Fibroblast of villous mesenchyme (primary cell): ENCODE measurements at places on chromosomes 2 and 18.

DNA sequence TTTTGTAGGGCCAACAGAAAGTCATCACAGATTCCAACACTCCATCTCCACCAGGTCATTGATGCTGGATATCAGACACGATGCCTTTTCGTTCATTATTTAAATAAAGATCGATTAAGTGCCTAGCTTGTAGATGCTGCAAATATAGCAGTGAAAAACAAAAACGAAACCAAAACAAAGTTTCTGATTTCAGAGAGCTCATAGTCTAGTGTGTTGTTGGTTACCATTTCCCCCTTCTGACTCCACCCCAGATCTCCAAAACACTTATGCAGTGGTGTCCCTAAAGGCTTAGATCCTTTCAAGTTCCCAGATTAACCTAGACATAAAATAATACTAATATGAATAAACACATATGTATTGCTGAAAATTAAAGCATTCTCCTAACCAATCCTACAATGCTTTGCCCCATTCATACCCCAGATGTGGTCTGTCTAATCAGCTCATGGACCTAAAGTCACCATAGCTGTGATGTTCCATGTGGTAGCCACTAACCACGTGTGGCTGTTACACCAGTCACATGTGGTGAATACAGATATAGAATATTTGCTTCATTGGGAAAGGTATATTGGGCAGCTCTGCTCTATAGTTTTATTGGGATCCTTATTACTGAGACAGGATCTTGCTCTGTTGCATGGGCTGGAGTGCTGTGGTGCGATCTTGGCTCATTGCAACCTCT lies 787.2 kb downstream of the TDRD15 start:
- no peak for DNase-seq

- no peak for DNase-seq
These were observed 368.0 kb upstream of the RAB6C start for GRCh38 chr2:129611471-129611870.

- peak; percentile 86 for DNase-seq
These were observed 19.9 kb upstream of the SCYGR1 start for GRCh38 chr2:227407591-227408151.

DNA sequence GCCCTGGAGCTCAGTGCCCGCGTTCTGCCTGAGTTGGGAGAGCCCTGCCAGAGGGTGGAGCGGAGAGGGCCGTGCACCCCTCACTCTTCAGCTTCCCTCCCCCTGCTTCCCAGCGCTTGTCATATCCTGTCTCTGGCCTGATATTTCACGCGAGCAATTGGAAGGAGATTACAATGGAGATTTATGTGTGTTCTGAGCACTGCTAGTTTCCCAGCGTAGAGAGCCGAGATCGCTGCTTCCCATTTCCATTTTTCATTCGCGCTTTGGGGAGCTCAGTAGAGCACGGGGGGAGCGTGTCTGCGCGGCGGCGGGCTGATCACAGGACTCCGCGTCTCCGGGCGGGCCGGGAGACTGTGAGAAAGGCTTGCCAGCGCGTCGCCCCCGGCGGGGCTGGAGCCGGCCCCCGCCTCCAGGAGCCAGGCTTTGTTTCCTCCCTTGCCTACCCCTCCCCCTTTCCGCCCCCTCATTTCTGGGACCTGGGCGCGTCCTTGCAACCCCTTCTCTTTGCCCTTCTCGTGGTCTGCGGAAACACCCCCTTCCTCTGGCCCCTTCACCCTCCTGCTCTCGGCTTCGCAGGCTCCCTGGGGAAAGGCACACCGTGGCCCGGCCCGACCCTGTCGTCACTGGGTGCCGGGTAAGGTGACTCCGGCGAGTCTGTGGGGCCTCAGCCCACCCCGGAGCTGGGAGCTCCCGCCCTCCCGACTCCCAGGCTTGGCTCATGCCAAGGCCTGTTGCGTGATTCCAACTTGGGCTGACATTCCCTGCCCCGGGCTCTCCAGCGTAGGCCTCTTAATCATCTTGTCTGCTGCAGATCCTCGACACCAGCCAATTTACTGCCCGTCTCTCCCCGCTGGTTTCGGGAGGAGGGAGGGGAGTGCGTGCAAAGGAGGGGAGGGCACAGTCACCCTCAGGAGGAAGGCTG lies 5.8 kb downstream of the DLX2 start:
- no peak for DNase-seq

DNA sequence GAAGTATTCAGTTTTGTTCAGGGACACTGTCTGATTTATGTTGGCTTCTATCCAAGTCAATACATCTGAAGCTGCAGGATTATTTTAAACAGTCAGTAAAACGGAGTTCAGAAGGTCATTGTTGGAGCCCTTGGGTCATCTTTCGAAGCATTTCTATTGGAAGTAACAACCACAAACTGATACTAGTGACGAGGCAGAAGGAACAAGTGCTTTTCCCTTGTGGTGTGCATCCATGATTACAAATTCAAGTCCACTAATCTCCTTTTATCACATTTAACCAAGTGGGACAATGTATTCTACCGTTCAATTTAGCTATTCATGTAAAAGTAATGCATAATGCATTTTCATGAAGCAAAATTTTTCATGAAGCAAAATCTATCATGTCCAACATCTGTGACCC lies 76.9 kb downstream of the CD226 start:
- no peak for DNase-seq

GRCh38 chr2:101193033-101193626 lies 41.9 kb upstream of the TBC1D8 start:
- no peak for DNase-seq

DNA sequence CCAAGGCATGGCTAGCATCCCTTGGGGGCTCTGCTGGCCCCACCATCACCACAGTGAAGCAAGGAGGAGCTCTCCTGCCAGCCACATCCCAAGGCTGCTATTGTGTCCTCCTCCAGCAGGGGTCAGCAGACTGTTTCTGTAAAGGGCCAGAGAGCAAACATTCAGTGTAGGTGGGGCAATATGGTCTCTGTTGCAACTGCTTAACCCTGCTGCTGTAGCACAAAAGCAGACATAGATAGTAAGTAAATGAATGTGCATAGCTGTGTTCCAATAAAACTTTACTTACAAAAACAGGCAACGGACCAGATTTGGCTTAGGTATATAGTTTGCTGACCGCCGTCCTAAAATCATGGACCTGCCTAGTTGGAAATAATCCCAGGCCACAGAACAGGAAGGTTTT lies 36.4 kb upstream of the ZBTB7C start:
- DNase-seq, result peak; percentile 87

DNA sequence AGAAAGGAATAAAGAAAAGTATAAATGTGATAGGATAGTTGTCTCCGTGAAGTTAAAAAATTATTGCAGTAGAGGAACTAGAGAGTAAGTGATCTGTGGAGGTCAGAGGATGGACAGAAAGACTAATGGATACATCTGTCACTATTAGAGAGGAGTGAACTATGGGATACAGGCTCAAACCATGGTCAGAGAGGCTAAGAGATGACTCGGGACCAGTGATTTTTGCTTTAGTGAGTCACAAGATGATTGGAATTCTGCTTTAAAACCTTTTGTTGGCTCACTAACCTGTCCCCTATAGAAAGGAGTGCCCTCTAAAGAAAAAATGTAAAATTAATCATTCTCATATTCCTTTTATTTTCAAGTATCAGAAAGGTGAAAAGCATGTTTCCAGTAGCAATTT lies 30.3 kb downstream of the ALMS1 start:
- no peak for DNase-seq

- no peak for DNase-seq
These were observed 8.3 kb upstream of the COLEC12 start for GRCh38 chr18:508835-509234.

- DNase-seq, result peak; percentile 96
These were observed 92.6 kb upstream of the ITGA4 start for GRCh38 chr2:181364492-181365170.

GRCh38 chr2:68512326-68512725 lies 44.9 kb downstream of the APLF start:
- DNase-seq, result no peak

- DNase-seq, result no peak
These were observed 7.8 kb downstream of the EHD3 start for GRCh38 chr2:31241625-31242270.

DNA sequence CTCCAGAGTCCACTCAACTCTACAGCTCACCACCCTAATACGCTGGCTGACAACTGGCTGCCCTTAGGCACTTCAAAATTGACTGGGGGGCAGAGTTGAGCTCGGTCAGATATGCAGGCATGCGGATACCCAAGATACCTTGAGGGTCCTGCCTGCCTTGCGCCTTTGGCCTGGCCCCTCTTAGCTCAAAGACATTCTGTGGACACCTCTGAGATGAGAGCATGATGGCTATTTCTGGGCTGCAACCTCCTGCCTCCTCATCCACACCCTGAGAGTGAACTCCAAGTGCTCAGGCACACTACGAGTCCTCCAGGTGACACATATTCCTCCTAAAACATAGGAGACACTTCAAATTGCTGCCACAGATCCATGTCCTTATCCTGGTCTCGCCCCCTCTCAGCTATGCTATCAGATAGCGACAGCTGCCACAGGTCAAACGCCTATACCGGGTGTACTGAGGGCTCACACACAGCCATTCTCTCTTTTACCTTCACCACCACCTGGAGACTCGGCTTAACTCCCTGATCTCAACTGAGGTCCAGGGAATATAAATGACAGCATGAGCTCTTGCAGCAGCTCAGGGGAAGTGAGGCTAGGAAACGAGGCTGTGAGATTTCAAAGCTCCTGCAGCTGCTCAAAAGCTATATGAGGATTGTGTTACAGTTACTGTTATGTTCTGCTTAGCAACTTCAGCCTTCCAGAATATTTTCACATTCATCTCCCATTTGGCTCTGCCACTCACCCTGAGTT lies 60.5 kb upstream of the TEX51 start:
- DNase-seq, result no peak

DNA sequence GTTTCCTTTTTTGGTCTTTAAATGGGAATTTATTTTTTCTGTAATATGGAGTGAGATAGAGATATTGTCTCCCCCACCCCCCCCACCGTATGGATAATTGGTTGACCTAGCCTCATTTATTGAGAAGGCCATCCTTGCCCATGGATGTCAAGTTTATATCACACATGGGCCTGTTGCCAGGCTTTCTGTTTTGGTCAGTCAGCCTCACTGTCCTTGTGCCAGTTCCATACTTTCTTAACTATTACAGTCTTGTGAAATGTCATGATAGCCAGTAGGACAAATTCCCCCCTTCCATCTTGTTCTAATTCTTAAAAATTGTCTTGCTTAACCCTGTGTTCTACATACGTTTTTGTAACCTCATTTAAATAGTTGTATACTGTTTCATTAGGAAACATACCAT lies 12.5 kb downstream of the BABAM2 start:
- no peak for DNase-seq

DNA sequence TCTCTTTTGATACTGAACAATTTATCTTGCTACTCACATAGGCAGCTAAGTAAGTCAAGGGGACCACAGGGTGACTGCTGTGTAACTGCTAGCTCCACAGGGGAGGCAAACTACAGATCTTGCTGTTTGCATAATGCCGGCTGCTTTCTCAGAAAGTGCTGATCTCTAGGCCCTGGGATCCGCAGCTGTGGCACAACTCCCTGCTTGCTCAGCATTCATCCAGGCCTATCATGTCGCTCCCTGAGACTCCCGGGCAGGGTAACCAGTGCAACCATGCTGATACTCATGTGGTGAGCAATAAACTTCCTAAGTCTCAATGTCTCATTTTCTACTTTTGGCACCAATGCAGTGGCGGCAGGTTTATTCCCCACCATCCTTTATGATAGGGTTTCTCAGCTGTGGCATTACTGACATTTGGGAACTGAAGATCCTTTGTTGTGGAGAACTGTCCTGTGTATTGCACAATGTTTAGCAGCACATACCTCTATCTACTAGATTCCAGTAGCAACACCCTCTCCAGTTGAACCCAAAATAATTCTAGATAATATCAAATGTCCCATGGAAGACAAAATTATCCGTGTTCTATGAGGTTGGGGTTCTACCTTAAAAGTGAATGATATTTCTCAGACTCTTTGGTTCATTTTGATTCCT lies 1101.3 kb downstream of the LRP1B start:
- no peak for DNase-seq

DNA sequence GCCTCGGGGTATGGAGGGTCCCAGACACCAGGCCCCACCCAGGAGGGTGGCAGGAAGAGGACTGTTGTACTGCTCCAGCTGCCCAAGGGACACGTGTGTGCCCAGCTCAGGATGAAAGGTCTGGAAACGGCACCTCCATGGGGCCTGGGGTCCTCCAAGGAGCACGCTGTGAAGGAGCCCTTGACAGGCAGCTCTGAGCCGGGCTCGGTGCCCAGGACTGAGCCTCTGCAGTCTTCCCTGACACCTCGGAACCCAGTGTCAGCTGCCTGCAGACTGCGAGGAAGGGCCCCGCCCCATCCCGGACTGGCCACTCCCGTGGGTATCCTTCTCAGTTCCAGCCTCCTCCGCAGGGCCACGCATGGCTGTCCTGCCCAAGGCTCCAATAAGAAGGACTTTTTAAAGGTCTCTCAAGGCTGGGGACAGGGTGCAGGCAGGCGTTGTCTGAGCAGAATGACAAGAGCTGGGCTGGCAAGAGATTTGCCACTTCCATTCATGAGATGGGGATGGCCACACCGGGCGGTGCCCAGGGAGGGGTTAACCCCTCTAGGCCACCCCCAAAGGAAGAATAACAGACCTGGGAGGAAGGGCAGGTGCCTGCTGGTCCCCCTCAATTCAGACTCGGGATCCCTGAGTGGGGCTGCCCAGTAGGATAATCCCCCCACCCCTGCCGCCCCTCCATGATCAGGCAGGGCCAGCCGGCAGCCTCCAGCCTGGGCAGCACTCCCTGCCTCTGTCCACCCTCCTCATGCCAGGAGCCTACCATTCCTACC lies 8.9 kb downstream of the ECEL1 start:
- no peak for DNase-seq

- peak; percentile 85 for DNase-seq
These were observed 14.9 kb downstream of the AOX1 start for GRCh38 chr2:200600549-200601225.

DNA sequence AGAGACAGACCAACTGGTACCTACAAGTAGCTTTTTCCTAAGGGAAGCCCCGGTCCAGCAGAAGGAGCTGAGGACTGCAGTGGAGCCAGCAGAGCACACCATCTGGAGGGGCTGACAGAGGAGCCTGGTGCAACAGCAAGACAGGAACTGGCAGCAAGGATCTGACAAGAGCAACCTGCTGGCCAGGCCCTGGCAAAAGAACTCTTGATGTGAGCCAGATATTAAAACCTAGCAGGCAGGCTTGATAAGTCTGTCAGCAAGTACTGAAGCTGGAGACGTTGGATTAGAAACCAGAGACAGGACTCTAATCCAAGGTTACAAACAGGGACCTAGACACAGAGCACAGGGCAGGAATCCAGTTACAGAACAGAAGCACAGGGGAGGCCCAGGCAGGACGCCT lies 260.7 kb upstream of the MGAT5 start:
- DNase-seq, result no peak

GRCh38 chr18:55300936-55301531 lies 287.0 kb downstream of the TCF4 start:
- peak; percentile 40 for DNase-seq

GRCh38 chr2:75071766-75072165 lies 113.3 kb downstream of the POLE4 start:
- peak; percentile 63 for DNase-seq

- DNase-seq, result peak; percentile 50
These were observed 64.7 kb downstream of the STK25 start for GRCh38 chr2:241443486-241444223.

GRCh38 chr2:107007927-107008326 lies 122.0 kb upstream of the ST6GAL2 start:
- DNase-seq, result no peak
